Choroid plexus epithelial cell (primary cell): ENCODE measurements at places on chromosomes 1 and 21.

- no peak for DNase-seq
These were observed 14.4 kb upstream of the ZNF362 start for GRCh38 chr1:33241866-33242265.

DNA sequence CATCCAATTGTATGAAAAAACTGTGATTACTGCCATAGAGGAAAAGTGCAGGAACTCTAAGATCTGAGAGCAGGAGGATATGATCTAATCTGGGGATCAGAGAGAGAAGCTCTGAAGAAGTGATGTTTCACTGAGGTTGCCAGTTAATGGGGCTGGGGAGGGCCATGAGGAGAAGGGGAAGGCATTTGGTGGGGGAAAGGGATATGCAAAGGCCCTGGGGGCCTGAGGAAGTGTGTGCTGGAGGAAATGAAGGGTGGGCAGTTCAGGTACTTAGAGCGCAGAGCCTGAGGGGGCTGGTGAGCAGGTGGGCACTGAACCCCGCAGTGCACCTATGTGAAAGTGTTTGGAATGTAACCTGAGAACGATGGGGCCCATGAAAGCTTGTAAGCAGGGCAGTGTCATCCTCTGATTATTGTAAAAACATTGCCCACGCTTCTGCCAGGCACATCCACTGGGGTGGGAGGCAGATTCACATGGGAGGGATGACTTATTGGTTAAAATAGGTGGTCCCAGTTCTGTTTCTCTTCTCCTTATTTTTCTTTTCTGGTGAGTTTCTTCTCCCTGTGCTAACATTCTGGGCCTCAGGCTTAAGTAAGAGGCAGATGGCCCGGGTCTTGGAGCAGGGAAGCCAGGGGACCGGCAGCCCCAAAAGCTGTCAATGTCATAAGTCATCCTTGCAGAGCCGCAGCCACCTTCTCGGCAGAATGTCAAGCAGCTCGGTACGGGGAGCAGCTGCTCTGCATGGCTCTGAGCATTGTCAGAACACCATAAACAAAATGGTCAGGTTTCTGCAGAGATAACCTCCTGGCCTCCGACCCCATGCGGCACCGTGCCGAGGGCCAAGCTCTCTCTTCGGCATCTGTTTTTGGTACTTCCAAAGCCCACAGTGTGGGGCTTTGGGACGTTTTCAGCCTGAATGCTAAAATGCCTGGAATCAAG is 492.0 kb upstream of the VAMP3 start:
- no peak for DNase-seq

- no peak for DNase-seq
These were observed 78.6 kb downstream of the PCSK9 start for GRCh38 chr1:55117941-55118340.

DNA sequence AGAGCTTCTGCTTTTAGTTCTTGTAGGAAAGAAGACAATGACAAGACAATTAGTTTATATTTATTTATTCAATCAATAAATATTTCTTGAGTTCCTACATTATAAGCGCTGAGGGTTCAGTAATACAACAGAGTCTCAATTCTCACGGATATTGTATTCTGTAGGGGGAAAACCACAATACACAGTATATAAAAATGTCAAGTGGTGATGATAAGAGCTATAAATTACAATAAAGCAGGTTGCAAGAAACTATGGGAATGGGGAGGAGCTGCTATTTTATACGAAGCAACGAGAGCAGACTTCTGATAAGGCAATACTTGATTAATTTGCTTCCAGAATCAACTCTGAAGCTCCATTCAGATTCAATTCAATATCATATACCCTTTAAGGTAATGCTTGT is 10.6 kb upstream of the XCL1 start:
- no peak for DNase-seq

GRCh38 chr1:220113136-220113695 is 19.3 kb downstream of the IARS2 start:
- peak; percentile 67 for DNase-seq

DNA sequence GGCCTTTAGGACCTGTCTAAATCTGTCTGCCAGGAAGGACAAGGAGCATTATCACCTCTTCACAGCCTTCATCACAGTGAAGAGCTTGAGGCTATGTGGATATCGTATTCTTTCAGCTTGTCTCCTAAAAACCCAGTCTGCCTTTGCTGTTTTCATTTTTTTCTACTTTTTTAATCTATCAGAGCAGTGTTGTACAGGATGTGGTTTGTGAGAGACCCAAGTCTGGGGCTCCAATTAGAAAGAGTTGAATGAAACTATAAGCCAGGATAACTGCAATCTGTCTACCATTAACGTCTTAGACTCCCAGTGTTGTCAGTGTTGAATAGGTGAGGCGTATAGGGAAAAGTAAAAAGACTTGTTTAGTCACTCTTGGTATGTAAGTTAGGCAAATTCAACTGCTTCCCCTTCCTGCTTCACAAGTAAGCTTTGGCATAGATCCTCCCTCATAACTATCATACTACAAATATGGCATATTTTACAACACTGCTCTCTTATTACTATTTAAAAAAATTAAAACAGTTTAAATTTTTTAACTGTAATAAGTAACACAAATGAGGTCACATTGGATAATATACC is 1225.8 kb upstream of the PRMT6 start:
- no peak for DNase-seq

- DNase-seq = no peak
These were observed 4.3 kb downstream of the AMPD1 start for GRCh38 chr1:114691061-114691460.

DNA sequence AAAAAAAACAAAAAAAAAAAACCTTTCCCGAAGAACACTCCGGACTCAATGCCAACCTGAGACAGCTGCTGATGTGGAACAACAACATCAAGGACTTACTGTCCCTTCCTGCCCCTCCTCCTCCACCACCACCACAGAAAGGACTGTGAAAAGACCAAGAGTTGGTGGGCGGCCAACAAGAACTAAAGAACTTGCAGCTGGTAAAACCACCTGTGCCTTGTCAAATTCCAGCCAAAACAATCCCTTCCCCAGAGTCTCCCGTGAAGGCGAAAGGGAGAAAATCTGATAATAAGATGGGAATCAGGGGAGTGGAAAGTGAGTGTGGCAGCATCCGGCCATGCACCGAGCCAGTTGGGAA is 88.9 kb downstream of the PROX1 start:
- no peak for DNase-seq

DNA sequence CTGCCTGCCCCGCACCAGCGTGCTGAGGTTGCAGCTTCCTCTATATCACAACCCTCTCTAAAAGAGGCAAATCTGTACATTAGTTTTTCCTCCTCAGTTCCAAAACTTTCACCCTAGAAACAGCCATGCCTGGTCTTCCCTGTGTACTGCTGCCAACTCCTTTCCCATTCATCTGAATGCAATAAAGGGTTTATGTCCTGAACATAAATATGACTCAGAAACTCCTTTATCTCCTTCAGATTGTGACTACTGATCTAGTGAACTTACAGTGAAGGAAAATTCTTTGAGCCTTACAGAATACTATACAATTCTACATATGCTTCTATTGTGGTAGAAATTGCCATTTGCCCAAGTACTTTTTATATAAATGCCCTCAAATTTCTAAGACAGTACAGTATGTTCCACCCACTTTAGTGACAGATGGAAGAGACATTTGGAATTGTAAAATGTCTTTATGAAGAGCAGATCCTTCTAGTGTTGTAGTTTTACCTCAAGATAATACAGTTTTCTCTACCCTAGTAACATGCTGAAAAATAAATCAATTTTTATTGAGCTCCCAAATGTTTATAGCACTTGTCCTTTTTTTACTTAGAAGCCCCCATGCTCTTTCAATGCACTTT is 345.1 kb upstream of the SNX7 start:
- peak; percentile 43 for DNase-seq

- DNase-seq = no peak
These were observed 86.7 kb downstream of the CCDC185 start for GRCh38 chr1:223479718-223480425.

DNA sequence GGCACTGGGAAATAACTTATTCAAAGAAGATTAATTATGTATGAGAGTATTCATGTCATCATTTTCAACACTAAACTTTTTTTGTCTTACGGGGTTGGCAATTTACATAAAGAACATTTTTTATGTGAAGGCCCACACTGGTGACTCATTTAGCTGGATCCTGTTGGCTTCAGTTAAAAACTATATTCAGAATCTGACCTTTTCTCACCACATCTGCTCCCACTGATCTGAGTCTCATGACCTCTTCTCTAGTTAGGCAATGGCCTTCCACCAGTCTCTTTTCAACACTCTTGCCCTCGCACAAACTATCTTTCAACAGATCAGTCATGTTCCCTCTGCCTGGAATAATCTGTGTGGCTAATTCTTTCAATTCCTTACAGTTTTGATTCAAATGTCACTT is 53.4 kb downstream of the TMPRSS15 start:
- peak; percentile 72 for DNase-seq

GRCh38 chr1:232951180-232951579 is 769 bp downstream of the NTPCR start:
- DNase-seq = peak; percentile 13
